ENCODE measurements at places on chromosomes 12 and 14.

GRCh38 chr14:93431036-93431670 lies 414 bp downstream of the UNC79 start:
- DNase-seq: peak; percentile 16

GRCh38 chr12:65275627-65276026 lies 2.9 kb upstream of the MSRB3 start:
- DNase-seq: no peak

- no peak for DNase-seq
Observed at GRCh38 chr12:120847392-120847791, 56.8 kb downstream of the SPPL3 start.

DNA sequence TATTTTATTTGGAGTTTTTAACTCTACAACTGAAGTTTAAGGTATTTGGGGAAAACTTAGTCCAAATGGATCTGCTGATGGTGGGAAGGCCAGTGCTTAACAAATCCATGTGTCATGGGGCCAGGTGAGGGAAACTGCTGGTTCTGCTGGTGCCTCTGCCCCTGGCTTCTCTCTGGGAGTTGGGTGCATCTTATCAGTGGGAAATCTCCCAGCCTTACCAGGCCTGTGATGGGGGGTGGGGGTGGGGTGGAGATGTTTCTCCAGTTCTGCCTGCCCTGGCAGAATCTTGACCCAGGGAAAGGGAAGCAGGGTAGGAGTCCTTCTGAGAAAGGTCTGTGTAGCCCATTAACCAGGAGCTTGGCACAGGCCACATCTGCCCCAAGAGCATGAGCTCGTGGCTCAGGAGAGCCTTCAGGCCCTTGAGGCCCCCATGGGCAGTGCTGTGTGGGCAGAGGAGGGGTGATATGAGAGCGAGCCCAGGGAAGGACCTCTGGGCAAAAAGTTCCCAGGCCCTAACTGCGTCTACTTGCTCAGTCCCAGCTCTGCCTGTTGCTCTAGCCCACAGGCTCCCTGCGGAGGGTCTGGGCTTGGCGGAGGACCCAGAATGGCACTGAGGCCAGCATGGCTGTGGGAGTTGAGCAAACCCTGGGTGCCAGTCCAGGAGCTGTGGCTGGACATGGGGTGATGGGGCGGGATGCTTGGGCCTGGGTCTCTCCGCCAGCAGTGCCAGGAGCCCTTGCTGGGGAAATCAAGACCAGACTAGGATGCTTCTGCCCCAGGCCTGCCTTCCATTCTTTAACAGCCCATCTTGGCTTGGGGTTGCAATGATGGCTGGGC lies 18.2 kb downstream of the VASH1 start:
- DNase-seq: no peak

GRCh38 chr14:77721437-77721836 lies 13.5 kb downstream of the SLIRP start:
- no peak for DNase-seq

- no peak for DNase-seq
Observed at GRCh38 chr12:118972982-118973381, 8.4 kb upstream of the SRRM4 start.

- peak; percentile 66 for DNase-seq
Observed at GRCh38 chr12:47397664-47398281, 308.1 kb downstream of the RPAP3 start.

GRCh38 chr14:102690509-102691286 lies 86.6 kb upstream of the TRAF3 start:
- DNase-seq: peak; percentile 52

DNA sequence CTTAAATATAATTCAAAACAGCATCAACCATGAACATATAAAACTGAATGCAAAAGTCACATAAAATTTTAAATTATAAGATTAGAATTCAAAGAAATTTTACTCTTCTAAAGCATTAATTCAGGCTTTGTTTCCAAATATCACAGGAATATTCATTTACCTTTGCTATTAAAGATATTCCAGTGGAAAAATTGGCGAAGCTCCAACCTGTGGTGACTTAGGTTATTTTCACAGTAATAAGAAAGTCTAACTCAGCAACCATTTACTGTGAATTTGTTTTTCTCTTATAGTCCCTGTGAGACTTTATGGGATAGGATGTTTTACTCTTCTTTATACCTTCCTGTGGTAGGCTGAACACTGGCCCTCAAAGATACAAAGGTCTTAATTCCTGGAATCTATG lies 3.2 kb downstream of the WDR89 start:
- no peak for DNase-seq

DNA sequence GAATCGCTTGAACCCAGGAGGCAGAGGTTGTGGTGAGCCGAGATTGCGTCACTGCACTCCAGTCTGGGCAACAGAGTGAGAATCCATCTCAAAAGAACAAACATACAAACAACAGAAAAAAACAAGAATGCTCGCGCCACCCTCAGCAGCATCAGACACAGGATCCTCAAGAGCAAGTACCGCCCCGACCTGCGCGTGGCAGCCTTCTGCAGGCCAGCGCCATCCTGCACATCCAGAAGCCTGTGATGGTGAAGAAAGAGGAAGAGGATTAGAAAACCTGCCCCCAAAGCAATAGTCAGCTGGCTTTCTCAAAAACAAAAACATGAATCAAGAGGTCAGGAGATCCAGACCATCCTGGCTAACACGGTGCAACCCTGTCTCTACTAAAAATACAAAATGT lies 30.0 kb upstream of the EID3 start:
- DNase-seq: no peak

GRCh38 chr12:13654456-13654855 lies 326.9 kb downstream of the GRIN2B start:
- DNase-seq: no peak

Data from Caco-2 (cell line).